ENCODE measurements at places on chromosomes 1 and 21.

GRCh38 chr1:245458234-245458633 lies 303.4 kb downstream of the KIF26B start:
- DNase-seq = no peak

- DNase-seq = no peak
Measured at GRCh38 chr1:109989506-109990301, 5.1 kb downstream of the AHCYL1 start.

- DNase-seq = no peak
Measured at GRCh38 chr1:162678439-162678838, 46.2 kb downstream of the DDR2 start.

DNA sequence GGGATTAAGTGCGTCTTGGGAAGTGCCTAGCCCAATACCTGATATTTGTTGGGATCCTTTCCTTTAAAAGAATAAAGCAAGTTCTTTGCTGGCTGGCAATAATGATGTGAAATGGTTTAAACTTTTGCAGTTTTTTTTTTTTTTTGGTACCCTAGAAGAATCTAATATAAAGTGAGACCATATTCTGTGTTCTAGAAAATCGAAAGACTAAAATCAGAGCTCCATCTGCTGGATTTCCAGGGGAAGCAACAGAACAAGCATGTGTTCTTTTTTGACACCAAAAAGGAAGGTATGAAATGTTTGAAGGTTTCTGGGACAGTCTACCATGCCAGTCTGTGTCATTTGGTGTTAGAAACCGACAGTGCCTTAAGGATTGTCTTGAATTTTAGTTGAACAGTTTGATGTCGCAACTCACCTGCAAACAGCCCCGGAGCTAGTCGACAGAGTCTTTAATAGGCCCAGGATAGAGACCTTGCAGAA lies 6.4 kb downstream of the UTP11 start:
- DNase-seq = peak; percentile 51

All from SW 1271 (cell line).